Ureter (tissue), 1 donor: ENCODE measurements at places on chromosomes 12 and 14. TPM values are rescaled to one million over a fixed set of nuclear protein-coding genes. Genes with fewer than 3 reads are reported as not detected.

The LTB4R2 gene
- 8.2 TPM for total RNA-seq

DNA sequence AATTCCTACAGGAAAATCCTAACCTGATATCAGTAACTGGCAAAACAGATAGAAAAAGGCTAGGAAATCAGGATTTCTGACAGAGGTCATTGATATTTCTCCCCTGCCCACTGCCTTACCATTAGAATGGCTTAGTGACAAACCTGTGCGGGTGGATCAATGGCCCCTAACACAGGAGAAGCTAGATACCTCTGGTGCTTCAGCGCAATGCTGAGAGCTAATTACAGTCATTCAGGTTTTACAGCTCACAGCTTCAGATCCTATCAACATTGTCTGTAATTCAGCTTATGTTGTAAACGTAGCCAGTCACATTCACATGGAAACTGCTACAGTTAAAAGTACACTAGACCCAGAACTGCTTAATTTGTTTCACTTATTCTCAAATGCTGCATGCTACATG, 17.4 kb upstream of the SLC10A1 start:
- DNase-seq: no peak

DNA sequence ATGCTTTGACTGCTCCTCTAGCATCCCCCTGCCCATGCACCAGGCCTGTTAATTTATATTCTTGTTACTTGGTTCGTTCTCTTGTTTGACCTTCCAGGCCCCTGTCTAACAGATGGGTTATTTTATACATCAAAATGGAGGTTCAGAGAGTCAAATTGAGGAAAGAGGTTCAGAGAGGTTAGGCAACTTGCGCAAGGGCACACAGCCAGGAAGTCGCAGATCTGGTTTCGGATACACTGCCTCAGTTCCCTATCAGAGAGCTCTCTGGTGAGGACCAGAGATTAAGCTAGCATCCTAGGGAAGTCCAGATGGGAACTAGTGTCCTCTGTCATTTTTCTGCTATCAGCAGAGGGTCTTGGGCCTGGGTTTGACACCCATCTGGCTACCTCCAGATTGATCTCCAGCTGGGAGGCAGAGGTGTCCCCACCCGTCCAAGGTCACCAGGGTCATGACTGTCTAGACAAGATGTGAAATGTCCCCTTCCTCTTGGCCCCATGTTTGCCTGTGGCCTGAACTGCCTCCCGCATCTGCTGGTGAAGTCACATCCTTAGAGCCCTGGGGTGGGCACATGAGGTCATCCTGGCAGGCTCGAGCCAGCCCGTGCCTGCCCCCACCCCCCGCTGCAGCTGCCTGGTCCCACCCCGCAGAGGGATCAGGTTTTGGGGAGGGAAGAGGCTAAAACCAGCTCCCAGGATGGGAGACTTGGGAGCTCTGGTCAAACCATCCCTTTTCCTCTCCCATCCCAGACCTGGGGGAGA, 84.3 kb upstream of the NCOR2 start:
- DNase-seq: no peak

The MYF5 gene
- total RNA-seq: not detected

The ANKLE2 gene
- 59.4 TPM for total RNA-seq

The GALNT6 gene
- total RNA-seq: 9.9 TPM

DNA sequence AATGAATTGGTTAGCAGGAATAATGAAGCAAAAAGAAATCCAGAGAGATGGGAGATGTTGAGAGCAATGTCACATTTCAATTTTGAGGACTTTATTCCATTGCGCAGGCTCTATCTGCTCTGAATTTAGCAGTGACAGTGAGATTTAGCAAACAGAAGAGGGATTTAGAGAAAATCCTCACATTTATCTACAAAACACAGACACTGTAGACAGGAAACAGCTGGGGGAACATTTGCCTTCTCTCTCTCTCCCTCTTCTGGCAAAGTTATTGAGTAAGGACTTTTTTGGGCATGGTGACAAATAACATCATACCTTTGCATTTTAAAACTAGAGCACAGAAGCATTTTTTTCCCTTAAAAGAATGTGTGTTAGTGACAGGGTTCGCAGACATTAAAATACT, at the start of gene IGF1:
Gene IGF1, minus strand, starts transcription at position 158 of the 400 bp plus-strand sequence. CDS start 182 bp downstream, outside the sequence.
- DNase-seq: no peak

GRCh38 chr14:101126731-101127130, 223.2 kb upstream of the RTL1 start:
- peak; percentile 36 for DNase-seq

DNA sequence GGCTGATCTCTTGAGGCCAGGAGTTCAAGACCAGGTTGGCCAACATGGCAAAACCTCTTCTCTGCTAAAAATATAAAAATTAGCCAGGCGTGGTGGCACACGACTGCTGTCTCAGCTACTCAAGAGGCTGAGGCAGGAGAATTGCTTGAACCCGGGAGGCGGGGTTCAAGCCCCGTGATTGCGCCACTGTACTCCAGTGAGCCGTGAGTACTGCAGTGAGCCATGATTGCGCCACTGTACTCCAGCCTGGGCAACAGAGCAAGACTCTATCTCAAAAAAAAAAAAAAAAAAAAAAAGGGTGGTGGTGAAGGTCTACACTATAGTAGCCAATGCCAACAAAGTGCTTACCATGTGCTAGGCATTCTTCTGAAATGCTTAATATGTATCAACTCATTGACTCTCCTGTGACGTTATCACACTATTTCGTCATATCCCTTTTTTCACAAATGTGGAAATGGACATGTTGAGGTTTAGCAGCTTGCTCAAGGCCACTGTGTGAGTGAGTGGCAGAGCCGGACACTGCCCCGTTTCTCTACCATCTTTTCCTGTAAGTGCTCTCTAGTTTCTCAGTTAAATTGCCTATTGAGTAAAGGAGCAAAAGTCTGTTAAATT, 59.6 kb downstream of the GNS start:
- no peak for DNase-seq

The CRADD gene
- total RNA-seq: 18.7 TPM

The NEMF gene
- 108 TPM for total RNA-seq

DNA sequence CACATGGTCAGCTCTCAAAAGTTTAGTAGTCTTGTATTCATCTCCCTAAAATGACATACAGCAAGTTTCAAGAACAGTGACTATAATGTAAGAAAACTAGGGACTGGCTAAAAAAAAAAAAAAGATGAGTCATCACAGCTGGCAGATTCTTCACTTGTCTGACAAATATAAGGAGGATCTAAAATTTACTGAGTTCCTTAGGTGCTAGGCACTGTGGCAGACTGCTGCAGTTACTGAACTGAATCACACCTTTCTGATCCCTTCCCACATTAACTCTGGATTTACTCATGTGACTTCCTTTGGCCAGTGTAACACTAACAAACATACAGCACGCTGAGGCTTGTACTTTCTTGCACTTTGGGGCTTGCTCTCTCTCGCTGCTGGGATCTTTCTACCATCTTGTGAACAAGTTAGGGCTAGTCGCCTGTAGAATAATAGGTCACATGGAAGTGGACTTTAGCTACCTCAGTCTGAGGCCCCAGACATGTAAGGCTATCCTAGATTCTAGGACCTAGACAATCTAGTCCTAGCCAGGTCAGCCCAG, 32.1 kb downstream of the BAZ1A start:
- peak; percentile 45 for DNase-seq

DNA sequence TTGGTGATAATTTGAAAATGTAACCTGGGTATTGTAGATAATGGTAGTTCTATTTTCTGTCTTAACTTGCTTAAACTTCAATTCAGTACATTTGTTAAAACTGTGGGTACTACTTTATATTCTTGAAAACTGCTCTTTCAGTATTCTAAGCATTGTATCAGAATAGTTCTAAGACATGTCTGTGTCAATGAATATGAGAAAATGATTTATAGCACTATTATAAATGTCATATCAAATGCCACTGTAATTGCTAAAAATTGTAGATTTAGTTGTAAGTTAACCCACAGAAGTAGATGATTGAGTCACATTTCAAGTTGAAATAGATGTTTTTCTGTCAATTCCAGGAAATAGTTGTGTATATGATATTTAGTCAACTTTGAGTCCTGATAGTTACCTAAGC, 2.4 kb downstream of the NAA30 start:
- no peak for DNase-seq
